ENCODE measurements at places on chromosomes 6 and 20.

- DNase-seq = no peak
Measured at GRCh38 chr20:33894798-33895197, 83.7 kb downstream of the CHMP4B start.

- no peak for DNase-seq
Measured at GRCh38 chr20:21982559-21982958, 277.1 kb downstream of the PAX1 start.

- DNase-seq = no peak
Measured at GRCh38 chr6:44084231-44085014, 42.8 kb downstream of the MRPL14 start.

DNA sequence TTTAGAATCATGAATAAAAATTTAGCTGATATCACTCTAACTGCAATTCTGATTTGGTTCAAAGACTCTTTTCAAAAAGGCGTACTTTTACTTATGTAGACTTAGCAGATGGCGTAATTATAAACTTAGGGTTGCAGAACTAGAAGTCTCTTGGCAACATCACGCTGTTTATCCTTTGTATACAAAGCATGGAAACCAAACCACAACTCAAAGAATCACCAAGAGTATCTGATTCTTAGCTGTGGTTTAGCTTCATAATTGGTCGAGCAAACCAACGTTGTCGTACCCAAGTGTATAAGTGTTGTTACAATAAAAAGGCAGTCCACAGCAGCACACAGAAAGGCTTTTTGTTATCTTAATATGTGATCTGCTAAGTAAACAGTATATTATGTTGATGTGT is 18.2 kb downstream of the STMND1 start:
- no peak for DNase-seq

DNA sequence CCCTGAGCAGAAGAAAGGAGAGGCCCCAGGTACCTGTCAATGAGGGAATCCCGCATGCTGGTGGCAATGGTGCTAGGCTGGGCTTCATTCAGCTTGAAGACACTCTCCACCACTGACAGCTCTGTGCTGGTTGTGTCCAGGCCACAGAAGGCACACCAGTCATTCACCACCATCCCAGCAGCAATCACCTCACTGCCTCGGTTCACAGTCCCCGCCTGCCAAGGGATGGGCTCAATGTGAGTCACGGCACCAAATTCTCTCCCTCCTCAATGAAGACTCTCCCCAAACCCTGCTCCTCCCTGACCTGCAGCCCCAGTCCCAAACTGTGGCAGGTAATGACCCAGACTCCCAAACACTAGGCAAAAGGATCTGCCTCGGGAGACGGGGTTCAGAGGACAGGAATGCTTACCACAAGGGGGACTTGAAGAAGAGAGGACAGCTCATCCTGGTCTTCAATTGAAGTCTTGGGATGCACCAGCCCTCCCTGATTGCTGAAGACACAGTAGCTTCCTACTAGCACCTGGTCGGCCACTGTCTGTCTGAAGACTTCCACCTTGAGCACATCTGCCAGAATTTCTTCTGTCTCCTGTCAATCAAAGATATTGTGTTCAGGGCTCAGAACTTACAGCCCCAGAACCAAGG is 1.7 kb upstream of the MMP24OS start:
- no peak for DNase-seq

- DNase-seq = no peak
Measured at GRCh38 chr20:51899674-51900073, 97.4 kb upstream of the SALL4 start.

GRCh38 chr6:106097411-106098231 is 11.5 kb downstream of the PRDM1 start:
- no peak for DNase-seq

DNA sequence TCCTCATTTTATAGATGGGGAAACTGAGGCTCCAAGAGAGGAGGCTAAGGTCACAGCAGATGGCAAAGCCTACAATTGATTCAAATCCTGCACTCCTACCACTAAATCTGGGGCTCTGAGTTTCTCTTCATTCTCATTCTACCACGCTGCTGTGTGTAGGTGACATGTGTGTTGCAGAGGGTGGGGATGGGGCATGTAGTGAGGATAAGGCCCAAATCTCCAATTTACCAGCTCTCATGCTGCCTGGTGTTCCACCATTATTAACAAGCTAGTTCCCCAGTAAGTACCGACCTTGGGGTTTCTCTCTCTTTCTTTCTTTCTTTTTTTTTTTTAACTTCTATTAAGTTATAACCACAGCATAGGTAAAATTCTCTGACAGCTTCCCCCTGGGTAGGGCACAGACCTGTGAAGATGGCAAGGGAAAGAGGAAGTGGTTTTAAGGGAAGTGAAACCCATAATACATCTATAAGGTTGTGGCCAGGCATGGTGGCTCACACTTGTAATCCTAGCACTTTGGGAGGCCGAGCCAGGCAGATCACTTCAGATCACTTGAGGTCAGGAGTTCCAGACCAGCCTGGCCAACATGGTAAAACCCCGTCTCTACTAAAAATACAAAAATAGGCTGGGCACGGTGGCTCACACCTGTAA is 13.0 kb upstream of the MATN4 start:
- DNase-seq = no peak

GRCh38 chr6:25277386-25277785 is 1.8 kb upstream of the CARMIL1 start:
- no peak for DNase-seq

GRCh38 chr6:53929041-53929820 is 134.4 kb downstream of the LRRC1 start:
- no peak for DNase-seq

GRCh38 chr20:3652221-3652620 is 11.0 kb downstream of the GFRA4 start:
- no peak for DNase-seq

- DNase-seq = no peak
Measured at GRCh38 chr6:389143-389542, 2.4 kb upstream of the IRF4 start.

DNA sequence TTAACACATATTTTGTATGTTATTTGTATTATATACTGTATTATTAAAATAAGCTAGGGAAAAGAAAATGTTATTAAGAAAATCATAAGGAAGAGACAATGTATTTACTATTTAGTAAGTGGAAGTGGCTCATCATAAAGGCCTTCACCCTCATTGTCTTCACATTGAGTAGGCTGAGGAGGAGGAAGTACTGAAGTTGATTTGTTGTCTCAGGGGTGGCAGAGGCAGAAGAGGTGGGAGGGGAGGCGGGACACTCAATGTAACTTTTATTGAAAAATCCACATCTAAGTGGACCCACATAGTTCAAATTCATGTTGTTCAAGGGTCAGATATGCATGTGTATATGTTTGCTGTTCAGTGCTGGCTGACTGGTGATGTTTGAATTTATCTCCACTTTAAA is 210.2 kb upstream of the CITED2 start:
- DNase-seq = no peak

DNA sequence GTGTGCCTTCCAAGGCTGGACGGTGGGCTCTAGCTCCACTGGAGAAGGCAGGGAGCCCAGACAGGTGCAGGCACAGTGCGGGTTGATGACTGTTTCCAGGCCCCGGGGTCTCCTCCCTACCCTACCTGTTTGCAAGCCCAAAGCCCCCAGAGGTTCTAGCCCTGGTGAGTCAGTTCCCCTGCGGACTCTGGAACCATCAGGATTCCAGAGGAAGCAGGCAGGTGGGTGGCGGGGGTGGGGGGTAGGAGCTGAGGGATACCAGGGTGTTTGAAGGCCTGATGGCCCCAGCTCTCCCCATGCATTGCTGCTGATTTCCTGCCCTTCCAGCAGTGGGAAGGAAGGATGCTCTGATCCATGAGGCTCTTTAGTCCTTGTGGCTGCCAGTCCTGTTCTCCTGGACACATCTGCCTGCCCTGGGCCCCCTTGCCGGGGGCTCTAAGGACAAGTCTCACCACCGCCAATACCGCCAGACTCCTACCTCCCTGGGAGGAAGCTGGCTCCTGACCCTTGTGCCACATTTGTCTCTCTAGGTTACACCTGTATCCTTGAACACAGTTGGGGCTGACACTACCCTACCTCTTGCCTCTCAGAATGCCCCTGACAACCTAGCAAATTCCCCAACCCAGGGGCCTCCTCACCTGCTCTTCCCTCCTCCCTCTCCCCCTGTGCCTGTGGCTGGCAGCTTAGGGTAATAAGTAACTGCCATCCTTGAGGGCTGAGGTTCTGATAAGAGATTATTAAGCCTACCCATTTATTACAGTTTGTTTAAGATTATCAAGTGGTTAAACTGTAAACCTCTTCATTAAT is 21.7 kb downstream of the KCNK5 start:
- DNase-seq = no peak

DNA sequence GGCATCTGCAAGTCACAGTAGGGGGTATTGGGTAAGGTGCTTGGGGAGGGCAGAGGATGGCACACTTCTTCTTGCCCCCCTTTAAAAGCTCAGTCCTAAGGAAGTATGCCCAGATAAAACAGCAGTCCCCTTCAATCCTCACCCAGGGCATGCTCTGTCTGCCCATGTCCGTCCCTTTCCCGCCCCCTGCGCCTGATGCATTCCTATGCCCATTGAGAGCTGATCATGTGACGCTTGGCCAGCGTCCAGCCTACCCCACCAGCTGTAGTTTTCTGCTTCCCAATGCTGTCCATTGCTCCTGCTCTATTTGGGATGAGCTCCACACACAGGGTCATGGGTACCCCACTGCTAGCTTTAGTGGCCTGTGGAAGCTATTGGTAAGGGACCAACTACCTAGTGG is 8.3 kb downstream of the SIGLEC1 start:
- DNase-seq = no peak

DNA sequence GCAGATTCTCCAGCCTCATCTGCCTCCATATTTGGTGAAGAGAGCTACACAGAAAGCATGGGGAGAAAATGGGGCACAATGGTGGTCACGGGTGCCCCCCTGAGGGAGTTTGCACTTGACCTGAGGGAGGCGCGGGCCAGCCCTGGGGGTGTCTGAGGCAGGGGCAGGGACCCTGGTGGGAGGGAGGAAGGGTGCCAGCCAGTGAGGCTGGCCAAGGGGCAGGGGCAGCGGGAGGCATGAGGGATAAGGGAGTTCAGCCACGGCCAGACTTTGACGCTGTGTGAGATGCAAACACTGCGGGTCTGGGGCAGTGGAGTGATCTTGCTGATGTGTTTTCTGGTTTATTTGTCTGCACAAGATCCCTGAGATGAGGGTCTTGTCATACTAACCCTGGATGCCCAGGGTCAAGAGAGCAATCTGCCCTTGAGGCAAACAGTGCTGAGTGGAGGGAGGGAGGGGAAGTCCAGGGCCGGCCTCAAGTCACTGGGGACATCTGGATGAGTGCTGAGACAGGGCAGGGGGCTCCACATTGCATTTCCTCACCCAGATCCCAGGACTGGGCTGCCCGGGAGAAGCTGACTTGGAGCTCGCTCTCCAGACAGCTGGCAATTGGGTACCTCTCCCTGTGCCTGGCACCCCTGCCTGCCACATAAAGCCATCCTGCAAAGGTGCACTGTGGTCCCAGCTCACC is 8.8 kb upstream of the PCMTD2 start:
- DNase-seq = no peak

DNA sequence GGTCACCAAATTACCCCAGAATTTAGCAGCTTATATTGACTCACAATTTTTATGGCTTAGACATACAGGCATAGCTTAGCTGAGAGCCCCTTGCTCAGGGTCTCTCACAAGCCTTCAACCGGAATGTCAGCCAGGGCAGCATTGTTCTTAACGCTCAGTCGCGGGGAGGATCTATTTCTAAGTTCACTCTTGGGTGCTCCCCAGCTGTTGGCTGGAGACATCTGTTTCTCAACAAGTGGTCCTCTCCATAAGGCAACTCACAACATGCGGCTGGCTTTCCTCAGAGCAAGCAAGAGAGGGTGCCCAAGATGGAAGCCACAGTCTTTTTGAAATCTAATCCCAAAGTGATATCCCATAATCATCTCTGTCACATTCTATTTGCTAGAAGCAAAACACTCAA is 46.6 kb downstream of the SLX4IP start:
- DNase-seq = no peak

DNA sequence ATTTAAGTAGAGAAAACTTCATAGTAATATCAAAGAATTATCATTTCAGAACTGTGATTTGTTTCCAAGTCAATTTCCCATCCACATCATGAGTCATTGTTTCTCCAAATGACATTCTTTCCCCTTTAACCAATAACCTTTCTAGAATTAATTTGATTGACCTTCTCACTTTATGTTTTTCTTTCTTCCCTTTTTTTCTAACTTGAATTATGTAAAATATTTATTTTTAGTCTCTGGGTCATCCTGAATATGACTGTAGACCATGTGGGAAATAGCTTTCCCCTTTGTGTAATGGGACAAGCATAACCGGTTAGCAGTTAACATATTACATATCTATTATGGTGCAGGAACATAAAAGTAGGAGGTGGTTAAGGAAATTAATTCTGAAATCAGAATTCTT is 291.1 kb downstream of the GJA1 start:
- no peak for DNase-seq

DNA sequence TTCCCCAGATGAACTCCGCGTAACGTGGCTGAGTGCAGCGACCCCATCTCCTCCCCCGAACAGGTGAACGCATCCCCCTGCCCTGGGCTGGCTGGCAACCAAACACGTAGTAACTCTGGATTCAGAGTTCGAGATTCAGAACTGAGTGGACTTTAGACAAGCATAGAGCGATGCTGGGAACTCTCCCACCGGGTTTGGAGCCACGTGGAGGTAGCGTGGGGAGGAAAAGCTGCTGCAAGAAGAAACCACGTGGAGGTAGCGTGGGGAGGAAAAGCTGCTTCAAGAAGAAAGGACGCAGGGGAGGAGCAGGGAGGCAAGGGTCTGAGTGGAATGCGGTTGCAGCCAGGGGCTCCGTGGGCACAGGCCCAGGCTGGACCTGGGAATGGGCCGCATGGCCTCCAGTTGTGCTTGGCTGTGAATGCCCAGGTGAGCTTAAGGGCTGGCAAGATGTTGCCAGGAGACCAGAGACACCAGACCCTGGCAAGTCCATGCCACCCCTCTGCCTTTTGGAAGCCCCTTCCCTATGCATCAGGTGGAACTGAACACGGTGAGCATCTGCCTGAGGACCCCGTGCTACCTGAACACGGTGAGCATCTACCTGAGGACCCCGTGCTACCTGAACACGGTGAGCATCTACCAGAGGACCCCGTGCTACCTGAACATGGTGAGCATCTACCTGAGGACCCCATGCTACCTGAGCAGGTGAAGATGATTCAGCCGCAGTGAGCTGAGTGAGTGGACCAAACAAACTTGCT is 118.0 kb upstream of the FRMD1 start:
- DNase-seq = no peak

- no peak for DNase-seq
Measured at GRCh38 chr6:13807696-13808095, 6.7 kb downstream of the MCUR1 start.

- peak; percentile 1 for DNase-seq
Measured at GRCh38 chr20:41989935-41990635, 371.9 kb upstream of the CHD6 start.

Data from COR-L47 (cell line).